ENCODE measurements at places on chromosomes 2 and 18. TPM values are rescaled to one million over a fixed set of nuclear protein-coding genes. Genes with fewer than 3 reads are reported as not detected.

DNA sequence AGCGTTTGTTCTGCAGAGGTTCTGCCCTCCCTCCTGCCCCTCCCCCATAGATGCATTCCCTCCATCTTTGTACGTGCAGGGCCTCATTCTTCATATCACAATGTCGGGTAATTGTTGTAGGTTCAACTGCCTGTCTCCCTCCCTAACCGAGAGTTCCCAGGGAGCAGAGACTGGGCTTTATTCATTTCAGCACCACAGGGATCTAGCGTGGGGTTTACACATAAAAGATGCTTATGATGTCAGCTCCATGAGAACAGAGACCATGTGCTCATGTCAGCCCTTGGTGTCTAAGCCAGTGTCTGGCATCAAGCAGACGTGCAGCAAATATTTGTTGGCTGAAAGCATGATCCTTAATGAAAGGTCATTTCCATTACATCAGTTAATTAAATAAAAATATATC, 298.9 kb upstream of the TRIB2 start:
- DNase-seq, result peak; percentile 37

- no peak for DNase-seq
These were observed 114.3 kb downstream of the SPP2 start for GRCh38 chr2:234164493-234165413.

DNA sequence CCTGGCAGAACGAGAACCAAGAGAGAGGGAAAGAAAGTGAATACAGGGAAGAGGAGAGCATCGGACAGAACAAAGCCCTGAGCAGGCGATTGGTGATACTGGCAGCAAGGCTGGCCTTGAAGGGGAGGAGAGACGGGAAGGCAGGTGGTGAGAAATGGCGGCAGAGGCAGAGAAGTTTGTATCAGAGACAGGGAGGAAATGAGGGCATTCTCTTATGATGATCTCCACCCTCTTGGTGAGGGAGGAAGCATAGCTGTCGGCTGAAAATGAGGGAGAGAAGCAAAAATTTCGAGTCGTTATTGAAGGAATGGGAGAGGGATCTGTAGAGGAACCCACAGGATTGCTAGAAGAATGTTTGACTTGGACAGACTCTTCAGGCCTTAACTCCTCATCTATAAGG, 80.6 kb downstream of the CLIP4 start:
- no peak for DNase-seq

DNA sequence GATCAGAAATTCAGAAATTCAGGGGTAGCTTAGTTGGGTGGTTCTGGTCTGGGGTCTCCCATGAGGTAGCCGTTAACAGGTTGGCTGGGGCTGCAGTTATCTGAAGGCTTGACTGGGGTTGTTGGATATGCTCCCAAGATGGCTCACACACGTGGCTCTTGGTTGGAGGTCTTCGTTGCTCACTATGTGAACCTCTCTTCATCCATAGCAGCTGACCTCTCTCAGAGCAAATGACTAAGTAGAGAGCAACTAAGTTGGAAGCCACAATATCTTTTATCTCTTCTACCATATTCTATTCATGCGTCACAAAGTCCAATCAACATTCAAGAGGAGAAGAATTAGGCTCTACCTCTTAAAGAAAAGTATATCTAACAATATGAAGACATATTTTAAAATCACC, 38.7 kb upstream of the SERTAD2 start:
- DNase-seq, result no peak

The AGXT gene
- not detected for total RNA-seq

The PCARE gene
- total RNA-seq, result not detected

The PKDCC gene
- total RNA-seq, result 131 TPM
